Regular cardiac myocyte (primary cell): ENCODE measurements at places on chromosomes 1 and 21. TPM values are rescaled to one million over a fixed set of nuclear protein-coding genes. Genes with fewer than 3 reads are reported as not detected.

The TDRKH gene
- total RNA-seq = 1.9 and 2.0 TPM in 2 replicates

The LRIF1 gene
- 8.1 and 10.1 TPM in 2 replicates for total RNA-seq

The GRIK3 gene
- not detected in 2 replicates for total RNA-seq

The TSPEAR gene
- not detected in 2 replicates for total RNA-seq

The CNR2 gene
- not detected in 2 replicates for total RNA-seq

The LAD1 gene
- under 0.01 and 0.19 TPM in 2 replicates for total RNA-seq

The RXFP4 gene
- under 0.01 TPM in 1 of 2 replicates, not detected in the other for total RNA-seq

The LCE1D gene
- total RNA-seq = not detected in 2 replicates

The DAB1 gene
- 0.28 TPM in 1 of 2 replicates, not detected in the other for total RNA-seq
